ENCODE measurements at places on chromosomes 3 and 15.

DNA sequence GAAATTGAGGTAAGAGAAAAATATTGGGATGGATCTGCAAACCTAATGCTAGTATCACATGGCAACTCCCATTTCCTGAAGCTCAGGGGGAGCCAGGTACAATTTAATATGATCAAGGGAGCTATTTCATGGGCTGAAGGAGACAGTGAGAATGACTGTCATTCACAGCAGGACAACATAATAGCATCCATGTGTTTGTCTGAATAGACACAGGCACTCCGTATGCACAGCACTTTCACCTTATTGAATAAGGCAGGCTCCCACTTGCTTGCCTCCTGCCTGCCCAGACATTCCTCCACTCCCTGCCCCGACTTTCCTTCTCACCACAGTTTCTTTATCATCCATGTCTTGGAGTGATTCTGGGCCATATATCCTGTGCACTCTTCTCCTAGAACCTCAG is 156.6 kb upstream of the SLC24A5 start:
- DNase-seq, result no peak

GRCh38 chr3:56985878-56986277 is 74.6 kb upstream of the SPATA12 start:
- peak; percentile 39 for DNase-seq

DNA sequence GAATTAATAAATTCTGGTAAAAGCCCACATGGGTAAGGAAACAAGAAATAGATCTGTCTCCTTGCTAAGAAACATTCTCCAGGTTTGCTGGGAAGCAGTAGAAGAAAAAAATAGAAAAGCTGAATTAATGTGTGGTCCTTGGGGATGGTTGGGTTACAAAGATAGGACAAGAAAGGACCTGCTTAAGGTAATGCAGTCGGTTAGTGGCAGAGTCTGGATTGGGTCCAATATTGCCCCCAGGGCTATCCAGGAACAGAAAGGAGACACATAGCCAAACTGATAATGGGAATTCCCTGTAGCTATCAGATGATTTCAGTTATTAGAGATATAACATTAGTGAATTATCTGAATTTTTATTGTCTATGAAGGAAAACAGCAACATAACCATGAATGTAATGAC is 584.3 kb downstream of the ROBO1 start:
- no peak for DNase-seq

DNA sequence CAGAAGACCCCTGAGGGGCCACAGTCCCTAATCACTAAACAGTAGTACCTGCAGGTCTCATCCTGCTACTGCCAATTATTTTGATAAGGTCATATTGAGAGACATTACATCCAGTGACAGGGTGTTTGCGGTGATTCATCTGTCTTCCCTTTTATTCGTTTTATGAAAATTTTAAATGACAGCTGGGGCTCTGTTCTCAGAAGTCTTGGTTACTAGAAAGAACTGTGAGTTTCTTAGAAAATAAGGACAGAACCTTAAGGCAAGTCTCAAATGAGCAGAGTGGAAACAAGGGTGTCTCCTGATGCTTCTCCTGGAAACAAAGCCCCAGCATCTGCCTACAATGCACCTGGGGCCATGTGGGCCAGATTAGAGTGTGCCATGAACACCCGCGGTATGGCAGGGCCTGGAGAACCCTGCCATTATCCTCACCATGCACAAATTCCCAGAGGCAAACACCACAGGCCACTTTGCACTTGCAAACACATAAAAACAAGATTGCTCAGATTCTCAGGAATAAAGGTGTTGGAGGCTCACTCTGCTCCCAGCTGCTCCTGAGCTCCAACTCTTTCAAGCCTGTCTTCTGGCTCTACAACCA is 66.3 kb upstream of the IQSEC1 start:
- no peak for DNase-seq

DNA sequence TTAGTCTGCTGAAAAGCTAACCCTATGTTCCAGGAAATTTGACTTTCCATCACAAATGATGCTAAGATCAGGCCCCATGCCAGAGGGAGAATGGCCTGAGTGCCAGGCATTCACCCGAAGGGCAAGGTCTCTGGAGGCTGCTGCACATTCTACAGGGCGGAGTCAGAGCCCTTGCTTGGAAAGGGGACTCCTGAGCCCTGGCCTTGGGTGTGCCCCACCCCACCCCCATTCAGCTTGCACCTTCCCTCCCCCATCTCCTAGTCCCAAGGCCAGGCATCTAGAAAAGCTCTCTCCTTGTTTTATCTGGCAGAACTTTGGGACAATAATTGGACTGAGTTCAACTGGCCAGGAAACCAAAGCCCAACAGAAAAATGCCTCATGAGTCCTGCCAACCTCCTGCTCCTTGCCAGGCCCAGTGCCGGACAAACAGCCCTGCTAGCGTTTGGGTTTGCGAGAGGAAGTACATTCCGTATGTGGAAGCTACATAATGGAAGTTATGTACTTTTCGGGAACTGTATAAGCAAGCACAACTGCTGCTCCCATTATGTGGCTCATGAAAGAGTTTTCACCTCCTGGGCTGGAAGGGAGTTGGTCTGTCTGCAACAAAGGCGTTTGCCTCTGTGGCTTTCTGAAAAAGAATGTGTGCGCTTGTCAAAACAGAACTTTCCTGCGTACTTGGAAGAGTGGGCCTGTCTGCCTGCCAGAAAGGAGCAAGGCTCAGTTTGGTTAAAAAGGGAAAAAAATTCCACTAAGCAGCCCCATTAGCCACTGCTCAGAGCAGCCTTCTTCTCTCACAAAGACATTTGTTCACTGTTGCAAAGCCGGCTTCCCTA is 321.5 kb upstream of the CTNNB1 start:
- no peak for DNase-seq

GRCh38 chr15:70555713-70556112 is 207.6 kb downstream of the UACA start:
- DNase-seq, result peak; percentile 48

- no peak for DNase-seq
Measured at GRCh38 chr3:168709073-168709472, 613.3 kb upstream of the GOLIM4 start.

GRCh38 chr3:30641416-30642251 is 35.2 kb downstream of the TGFBR2 start:
- DNase-seq, result no peak

Measured in activated T-cell treated with anti-CD3 and anti-CD28 coated beads, Interleukin-2, amount 50 U/mL, for 24 hours (primary cell).